ENCODE measurements at places on chromosomes 2 and 18.

GRCh38 chr2:209578394-209579001 lies 154.7 kb downstream of the MAP2 start:
- no peak for DNase-seq

- DNase-seq = no peak
These were observed 774.4 kb downstream of the DCC start for GRCh38 chr18:53114441-53114840.

DNA sequence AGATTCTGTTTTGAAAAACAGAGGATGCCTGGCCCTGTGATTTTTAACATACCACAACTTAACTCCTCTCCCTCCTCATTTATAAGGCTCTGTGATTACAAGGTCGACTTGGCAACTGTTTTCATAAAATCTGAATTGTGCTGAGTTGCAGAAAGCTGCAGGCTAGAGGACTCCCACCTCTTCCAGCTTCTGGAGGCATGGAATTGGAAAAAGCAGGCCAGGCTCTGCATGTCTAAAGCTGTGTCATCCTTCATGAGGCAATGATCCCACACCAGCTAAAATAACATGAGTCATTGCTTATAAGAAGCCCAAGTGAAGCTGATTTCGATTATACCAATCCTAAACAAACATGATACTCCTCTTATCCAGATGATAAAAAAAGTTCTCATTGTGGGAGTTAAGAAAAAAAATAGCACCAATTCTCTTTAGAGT lies 11.7 kb downstream of the ARHGAP28 start:
- DNase-seq = no peak

GRCh38 chr2:138507267-138507666 lies 5.7 kb downstream of the SPOPL start:
- DNase-seq = no peak

DNA sequence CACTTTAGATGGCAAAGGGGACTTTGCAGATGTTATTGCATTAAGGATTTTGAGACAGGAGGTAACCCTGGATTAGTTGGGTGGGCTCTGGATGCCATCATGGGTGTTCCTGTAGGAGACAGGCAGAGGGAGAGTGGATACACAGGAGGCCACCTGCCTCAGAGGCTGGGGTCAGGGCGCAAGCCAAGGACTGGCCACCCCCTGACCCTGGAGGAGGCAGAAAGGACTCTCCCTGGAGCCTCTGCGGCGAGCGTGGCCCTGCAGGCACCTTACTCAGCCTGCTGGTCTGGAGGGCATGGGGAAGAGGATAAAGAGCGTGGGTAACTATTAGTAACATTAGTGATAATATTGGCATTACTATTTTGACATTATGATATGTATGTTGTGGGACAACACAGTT lies 21.6 kb upstream of the OTOS start:
- DNase-seq = no peak

DNA sequence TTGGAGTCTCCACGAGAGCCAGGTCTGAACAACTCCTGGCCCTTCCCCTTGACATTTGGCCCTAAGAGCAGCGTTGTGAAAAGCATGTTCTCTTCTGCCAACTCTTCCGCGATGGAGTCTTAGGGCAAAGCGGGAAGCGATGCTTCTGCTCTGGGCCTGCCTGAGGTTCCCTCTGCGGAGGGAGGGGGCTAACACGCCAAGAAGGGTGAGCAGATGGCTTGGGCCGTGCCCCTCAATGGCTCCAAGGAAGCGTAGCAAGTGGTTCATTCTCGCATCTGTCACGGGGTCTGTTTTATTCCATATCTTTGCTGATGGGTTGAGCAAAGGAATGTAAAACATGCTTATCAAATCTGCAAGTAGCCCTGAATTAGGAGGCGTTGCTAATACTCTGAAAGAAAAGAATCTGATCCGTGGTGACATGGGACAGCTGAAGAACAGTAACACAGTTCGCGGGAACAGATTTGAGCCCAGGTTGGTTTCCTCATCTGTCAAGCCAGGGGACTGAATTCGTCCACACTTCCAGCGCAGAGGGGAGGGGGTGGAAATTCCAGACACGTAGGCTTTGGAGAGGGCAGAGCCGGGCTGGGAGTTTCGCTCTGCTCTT lies 38.0 kb downstream of the DNMT3A start:
- DNase-seq = no peak

Measured in GM13977 (cell line).